ENCODE measurements at places on chromosomes 13 and 19.

GRCh38 chr19:1794424-1795172 is 17.5 kb downstream of the ATP8B3 start:
- DNase-seq = no peak

- DNase-seq = no peak
Measured at GRCh38 chr13:44004878-44005277, 125.2 kb downstream of the LACC1 start.

GRCh38 chr13:46374710-46375109 is 12.3 kb downstream of the RUBCNL start:
- DNase-seq = no peak

DNA sequence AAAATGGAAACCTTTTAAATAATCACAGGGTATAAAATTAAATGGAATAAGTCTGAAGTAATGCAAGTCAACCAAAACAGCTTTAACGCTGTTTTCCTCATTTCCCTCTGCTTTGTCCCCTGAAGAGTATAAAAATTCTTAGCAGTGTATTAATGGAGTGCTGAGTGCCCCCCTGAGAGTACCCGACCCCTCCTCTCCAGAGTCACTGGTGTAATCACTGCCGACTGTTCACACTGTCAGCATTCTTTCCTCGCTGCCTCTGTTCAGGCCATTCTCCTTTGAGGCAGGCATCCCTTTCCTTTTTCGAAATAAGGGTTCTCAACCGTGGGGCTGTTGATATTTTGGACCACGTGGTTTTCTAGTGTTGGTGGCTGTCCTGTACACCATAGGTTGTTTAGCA is 146.9 kb upstream of the SLC10A2 start:
- DNase-seq = no peak

- DNase-seq = no peak
Measured at GRCh38 chr19:20503476-20503875, 62.1 kb downstream of the ZNF737 start.

GRCh38 chr19:4328243-4328990 is 10.2 kb downstream of the STAP2 start:
- no peak for DNase-seq

DNA sequence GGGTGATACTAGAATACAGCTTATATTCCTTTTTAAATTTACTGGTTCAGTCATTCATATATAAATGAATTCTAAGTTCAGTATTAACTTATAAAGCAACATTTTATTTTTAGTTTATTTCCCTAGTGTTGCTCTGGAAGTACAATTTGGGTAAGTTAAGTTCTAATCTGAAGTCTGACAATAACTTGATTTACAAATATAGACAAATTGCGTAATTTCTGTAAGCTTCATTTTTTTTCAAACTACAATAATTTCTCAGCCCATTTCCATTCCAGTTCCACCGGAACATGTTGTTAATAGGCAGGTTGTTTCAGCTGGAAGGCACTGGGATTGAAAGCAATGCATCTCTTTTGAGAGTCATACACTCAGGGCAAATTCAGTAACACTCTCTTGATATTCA is 2000.7 kb downstream of the OLFM4 start:
- no peak for DNase-seq

- DNase-seq = no peak
Measured at GRCh38 chr13:104592127-104592526, 1525.9 kb upstream of the SLC10A2 start.

DNA sequence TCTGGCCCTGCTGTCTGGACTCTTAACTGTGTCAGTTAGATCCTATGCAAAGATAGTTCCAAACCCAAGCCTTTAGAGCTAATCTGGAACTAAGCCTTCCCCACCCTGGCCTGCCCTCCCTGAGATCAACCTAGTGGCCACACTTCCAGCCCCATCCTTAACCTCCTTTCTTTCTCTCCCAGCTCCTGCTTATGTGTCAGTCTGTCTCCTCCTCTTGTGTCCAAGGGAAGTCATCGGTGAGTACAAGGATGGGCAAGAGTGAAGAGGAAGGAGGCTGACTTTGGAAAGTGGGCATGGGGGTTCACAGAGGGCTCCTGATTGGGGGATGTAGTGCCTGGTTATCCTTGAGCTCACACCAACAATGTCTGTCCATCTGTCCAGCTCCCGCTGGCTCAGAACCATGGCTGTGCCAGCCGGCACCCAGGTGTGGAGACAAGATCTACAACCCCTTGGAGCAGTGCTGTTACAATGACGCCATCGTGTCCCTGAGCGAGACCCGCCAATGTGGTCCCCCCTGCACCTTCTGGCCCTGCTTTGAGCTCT is 12.3 kb downstream of the IGFL2 start:
- no peak for DNase-seq

DNA sequence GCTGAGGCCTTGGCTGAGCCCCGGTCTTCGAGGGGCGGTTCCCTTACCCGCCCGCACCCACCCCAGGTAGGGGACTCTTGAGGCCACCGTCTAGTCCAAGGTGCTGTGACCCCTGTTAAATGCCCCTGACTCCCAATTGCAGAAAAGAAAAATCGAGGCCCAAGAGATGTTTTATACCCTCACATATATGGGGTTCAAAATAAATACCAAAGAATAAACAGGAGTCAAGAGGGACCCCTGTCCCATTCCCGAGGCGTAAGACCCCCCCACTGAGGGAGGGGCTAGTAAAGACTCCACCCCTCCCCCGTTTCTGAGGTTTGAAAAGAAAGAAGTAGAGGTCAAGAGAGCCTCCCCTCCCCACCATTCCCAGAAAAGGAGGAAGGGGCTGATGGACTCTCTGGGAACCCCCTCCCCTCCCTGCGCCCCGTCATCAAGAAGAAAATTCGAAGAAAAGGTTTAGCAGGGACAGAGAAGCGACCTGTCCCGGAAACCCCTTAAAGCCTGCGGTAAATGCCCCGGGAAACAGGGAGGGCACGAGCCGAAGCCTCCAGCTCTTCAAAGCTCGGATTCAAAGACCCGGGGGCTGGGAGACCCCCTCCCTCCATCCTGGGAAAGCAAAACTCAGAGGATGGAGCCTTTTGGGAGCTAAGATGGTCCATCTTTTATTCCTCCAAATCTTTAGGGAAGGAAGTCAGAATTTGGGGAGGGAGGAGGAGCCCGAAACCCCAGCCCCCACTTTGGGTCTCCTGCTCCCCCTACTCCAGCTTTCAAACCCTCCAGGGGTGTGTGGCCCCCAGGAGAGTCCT is 755 bp upstream of the RAB3A start:
- no peak for DNase-seq

DNA sequence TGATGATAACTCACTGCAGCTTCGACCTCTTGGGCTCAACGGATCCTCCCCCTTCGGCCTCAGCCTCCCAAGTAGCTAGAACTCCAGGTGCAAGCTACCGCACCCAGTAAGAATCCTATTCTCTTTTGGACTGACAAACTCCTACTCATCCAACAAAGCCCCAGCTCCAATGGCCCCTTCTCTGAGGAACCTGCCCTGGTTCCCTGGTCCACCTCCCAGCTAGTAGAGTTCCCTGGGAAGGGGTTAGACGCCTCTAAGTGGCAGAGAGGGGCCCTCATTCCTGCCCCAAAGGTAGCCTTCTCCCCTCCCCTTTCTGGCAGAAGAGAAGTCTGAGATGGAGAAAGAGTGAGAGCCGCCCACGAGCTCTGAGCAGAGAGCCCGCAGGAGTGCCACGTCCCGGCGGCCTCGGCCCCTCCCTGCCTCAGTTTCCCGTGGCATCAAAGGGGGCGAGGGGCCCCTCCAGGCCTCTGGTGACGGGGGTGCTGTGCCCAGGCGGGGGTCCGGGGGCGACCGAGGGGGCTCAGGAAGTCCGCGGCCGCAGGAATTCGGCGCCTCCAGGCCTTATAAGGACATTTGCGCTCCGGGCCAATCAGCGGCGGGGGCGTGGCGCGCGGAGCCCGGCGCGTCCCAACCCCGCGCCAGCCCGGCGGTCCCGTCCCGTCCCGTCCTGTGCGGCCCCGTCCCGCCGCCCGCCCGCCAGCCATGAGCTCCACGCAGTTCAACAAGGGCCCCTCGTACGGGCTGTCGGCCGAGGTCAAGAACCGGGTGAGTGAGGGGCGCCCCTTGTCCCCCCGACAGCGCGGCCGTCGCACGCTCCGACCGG is at the start of gene CNN2:
Gene CNN2 (plus strand): TSS at position 649 of the 823 bp plus-strand sequence. CDS start 54 bp downstream, at position 703.
- DNase-seq = no peak

DNA sequence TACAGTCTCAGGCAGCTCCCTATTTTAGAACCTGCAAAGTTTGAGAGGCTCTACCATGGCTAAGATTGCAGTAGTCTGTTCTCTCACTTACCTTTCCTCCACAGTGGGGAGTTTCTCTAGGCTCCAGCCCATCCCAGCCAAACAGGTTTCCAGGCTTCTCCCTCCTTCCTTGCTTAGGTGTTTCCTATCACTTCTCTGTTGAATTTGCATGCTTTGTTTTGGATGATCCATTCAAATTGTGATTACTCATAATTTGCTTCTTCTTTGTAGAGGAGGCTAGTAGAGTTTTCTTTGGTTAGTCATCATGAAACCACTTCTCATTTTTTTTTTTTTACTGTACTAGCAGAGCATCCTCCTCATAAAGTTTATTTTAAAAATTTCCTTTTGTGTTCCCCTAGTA is 1242.2 kb upstream of the MIR17HG start:
- no peak for DNase-seq

DNA sequence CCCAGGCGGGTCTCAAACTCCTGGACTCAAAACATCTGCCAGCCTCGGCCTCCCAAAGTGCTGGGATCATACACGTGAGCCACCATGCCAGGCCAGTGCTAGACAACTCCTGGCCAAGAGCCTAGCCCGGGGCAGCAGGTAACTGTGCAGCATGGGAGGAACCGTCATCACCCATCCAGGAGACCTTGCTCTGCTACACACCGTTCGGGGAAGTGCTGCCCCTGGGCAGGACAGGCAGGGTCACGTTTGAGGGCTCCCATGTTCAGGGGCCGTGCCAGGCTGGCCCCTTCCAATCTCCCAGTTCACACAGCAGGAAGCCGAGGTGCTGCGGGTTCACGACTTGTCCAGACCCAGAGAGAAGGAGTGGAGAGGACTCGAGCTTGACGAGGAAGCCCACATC is 35.1 kb downstream of the NAXD start:
- no peak for DNase-seq

GRCh38 chr13:40379794-40380578 is 286.5 kb downstream of the FOXO1 start:
- no peak for DNase-seq

DNA sequence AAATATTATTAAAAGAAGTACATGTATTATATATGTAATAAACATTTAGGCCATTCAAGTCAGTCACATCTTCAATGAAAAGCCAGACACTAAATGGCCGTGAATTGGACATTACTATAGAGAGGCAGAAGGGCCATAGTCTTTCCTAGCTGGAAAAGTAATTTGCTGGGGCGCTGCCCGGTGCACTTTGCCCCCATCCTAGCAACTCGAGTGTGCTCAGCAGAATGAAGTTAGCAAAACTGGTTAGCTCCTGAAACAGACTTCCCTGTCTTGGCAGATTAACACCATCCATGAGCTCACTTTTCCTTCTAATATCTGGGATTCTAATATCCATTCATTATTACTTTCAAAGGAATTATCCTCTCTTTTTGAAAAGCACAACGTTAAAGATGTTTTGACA is 2.8 kb upstream of the SPRYD7 start:
- no peak for DNase-seq

- DNase-seq = peak; percentile 72
Measured at GRCh38 chr13:91154558-91155353, 192.7 kb upstream of the MIR17HG start.

DNA sequence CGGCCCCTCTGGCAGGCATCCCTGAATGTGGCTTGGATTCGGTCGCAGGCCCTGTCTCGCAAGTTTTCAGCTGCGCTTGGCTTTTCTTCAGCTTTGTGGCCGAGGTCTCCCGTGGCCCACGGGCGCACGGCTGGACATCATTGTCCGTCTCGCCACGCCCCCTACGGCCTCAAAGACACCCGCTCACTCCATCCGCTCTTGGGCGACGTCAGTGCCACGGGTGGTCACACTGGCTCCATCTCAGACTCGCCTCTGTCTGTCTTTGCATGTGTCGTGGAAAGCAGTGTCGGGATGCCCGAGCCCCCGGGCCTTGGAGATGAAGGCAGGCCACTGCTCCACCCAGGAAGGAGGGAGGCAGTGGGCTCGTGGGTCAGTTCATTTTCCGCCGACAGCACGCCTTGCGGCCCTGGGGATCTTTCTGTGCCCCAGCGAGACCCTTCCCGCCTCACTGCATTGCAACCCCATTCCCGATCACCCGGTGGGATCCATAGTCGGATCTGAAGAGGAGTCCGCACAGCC is 51.0 kb downstream of the ZNF146 start:
- DNase-seq = no peak

DNA sequence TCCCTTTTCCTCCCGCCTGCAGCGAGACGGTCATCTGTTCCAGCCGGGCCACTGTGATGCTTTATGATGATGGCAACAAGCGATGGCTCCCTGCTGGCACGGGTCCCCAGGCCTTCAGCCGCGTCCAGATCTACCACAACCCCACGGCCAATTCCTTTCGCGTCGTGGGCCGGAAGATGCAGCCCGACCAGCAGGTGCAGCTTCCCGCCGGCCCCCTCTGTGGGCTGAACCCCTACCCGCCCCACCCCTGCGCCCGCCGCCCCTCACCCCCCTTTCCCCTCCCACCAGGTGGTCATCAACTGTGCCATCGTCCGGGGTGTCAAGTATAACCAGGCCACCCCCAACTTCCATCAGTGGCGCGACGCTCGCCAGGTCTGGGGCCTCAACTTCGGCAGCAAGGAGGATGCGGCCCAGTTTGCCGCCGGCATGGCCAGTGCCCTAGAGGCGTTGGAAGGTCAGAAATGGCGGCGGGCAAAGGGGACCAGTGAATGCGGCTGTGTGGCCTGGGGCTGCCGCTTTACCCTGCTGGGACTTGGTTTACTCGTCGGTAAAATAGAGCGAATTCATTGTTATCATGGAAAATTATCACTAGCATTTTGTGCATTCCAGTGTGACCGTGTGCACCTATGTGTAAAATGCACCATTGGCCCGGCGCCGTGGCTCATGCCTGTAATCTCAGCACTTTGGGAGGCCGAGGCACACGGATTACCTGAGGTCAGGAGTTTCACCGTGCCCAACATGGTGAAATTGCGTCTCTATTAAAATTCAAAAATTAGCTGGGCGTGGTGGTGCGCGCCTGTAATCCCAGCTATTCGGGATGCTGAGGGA is 10.6 kb downstream of the VASP start:
- DNase-seq = no peak

- DNase-seq = no peak
Measured at GRCh38 chr19:19049406-19049805, 14.4 kb upstream of the SLC25A42 start.

- no peak for DNase-seq
Measured at GRCh38 chr13:51626749-51627148, 42.5 kb downstream of the WDFY2 start.

GRCh38 chr13:112991609-112992008 is 22.6 kb downstream of the MCF2L start:
- DNase-seq = no peak

DNA sequence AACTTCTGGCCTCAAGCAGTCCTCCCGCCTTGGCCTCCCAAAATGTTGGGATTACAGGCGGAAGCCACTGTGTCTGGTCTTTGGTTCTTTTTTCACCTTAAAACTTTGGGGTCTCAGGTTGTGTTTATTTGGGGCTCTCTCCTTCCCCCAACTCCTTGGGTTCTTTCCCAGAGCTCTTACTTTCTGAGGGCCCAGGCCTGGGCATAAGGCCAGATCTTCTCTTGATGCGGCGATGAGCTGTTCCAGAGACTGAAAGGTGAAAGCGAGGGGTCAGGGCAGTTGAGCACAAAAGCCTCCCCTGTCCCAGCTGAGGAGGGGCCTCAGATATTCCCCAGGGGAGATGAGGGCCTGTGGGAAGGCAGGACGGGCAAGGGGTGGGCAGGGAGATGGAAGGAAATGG is 7.1 kb downstream of the POLR1G start:
- no peak for DNase-seq

- DNase-seq = no peak
Measured at GRCh38 chr19:7063339-7063738, 4.9 kb upstream of the MBD3L3 start.
